Psoas muscle (tissue), 8 donors: ENCODE measurements at places on chromosomes 12 and 14.
A peak's percentile ranks its signal among the peaks of the same experiment; 100 is the strongest.

DNA sequence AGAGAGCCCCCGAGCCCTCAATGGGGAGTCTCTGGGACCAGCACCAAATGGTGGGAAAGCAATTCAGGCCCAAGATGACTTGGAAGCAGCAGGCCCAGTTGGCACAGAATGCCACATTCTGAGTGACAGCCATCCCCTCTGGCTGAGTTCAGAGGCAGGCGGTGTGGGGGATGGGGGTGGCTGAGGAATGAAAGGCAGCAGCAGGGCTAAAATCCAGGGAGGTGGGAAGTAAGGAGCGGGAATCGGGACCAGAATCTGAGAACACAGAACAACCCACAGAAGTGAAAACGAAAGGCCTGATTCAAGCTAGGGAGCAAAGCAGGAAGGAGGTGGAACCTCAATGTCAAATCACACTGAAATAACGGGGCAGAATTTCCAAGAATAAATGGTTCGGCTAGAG is 171.2 kb downstream of the CALM1 start:
- DNase-seq: no peak

DNA sequence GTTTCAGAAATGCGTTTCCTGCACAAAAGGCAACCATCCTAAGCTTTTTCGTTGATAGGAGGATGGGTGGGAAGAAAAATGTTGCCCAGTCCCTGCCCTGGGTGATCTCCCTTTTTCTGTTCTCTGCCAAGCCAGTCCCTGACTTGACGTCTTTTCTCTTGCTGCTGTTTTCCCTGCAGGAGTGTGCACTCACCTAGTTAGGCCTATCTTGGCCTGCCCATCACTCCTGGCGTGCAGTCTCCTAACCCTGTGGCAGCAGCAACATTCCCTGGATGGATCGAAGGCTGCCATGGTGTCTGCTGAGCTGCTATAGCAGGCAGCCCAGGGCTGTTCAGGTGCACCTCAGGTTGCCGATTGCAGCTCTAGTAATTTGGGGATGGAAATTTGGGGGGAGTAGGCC is 1.2 kb downstream of the UNC119B start:
- no peak for DNase-seq

DNA sequence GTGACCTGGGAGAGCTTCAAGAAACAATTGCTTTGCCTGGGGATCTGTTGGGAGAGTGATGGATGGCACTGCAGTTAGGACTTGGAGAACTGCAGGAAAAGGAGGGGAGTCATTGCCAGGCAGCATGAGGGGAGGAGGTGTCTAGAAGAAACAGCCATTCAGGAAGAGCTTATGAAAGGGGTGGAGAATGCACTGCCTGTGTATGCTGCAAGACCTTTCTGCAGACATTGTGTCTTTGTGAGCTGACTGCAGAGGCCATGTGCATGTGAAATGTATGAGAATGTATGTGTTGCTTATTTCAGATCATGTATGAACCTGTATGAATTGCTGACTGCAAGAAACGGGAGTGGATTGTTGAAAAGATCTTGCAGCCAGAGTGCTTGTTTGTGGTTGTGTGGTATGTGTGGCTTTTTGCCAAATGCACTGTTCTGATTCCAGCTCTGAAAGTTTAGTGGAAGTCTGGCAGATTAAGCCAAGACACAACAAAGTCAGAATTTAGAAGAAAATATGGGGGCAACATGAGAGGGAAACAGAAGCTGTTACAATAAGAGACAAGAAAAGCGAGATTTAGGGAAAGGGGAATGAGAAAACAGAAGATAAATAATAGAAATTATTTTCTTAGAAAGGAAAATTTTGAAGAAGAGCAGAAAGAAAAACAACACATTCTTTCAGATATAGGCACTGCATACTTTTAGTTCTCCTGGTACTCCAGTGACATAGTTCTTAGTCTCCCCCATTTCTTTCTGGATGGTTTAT is 9.8 kb upstream of the RIMKLB start:
- no peak for DNase-seq

- DNase-seq: peak; percentile 12
Measured at GRCh38 chr12:113278633-113279032, 56.3 kb downstream of the SLC8B1 start.

- peak; percentile 90 for DNase-seq
Measured at GRCh38 chr14:105473677-105474482, 741 bp upstream of the CRIP2 start.

DNA sequence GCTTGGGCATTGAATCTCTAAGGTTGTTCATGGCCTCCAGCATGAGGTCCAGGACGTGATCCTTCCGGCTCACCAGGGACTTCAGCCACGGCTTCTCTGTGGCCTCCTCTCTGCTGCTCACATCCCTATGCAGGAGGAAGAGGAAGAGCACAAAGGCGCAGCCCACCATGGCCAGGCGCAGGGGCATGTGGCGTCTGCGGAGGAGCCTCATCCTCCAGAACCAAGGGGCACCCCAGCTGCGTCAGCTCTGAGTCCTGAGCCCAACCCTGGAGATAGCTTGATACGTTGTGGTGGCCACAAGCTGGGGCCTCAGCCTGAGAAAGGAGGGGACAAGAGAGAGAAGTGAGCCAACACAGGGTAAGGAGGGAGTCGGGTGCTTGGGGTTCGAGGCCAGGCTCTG is 11.6 kb downstream of the GALNT6 start:
- DNase-seq: no peak
